ENCODE measurements at places on chromosomes 7 and 10.

DNA sequence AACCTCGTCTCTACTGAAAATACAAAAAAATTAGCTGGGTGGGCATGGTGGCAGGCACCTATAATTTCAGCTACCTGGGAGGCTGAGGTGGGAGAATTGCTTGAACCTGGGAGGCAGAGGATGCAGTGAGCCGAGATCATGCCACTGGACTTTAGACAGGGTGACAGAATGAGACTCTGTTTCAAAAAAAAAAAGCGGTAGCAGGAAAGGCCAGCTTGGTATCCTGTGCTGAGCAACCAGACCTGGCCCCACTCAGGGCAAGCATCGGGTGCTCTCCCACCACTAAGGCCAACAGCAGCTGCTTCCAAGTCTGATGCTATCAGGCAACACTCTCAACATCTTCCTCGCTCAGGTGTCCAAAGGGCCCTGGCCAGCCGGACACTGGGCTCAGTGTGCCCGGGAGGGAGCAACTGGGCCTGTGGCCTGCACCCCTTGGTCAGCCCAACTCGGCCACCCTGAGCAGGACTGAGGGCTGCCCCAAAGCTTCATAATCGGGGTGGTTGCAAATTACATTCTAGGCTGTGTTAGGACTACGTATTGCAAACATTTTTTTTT lies 44.3 kb upstream of the MSMB start:
- DNase-seq: no peak

DNA sequence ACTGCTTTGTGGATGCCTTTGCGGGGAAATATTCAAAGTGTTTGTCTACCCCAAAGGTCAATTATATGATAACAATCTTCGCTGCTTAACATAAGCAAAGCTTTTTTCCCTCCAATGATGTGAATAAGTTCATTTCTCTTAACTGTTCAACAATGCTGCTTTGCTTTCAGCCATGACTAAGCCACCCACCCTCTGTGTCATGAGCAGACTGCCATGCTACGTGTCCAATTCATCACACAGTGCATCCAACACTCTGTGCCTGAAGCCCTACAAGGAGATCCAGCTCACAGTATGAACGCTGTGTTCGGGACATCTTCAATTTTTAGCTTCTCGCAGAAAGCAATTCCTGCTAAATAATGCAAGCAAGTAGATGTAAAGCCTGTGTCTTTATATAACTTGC lies 5.7 kb upstream of the TAS2R40 start:
- no peak for DNase-seq

- no peak for DNase-seq
Observed at GRCh38 chr7:14787551-14787950, 115.0 kb downstream of the DGKB start.

- no peak for DNase-seq
Observed at GRCh38 chr10:9605231-9605630, 1412.4 kb upstream of the CELF2 start.
